ENCODE measurements at places on chromosomes 11 and 22.
A peak's percentile ranks its signal among the peaks of the same experiment; 100 is the strongest.

GRCh38 chr11:16133867-16134266 is 222.5 kb downstream of the SOX6 start:
- no peak for DNase-seq

- no peak for DNase-seq
Observed at GRCh38 chr11:86863476-86863875, 63.1 kb downstream of the PRSS23 start.

DNA sequence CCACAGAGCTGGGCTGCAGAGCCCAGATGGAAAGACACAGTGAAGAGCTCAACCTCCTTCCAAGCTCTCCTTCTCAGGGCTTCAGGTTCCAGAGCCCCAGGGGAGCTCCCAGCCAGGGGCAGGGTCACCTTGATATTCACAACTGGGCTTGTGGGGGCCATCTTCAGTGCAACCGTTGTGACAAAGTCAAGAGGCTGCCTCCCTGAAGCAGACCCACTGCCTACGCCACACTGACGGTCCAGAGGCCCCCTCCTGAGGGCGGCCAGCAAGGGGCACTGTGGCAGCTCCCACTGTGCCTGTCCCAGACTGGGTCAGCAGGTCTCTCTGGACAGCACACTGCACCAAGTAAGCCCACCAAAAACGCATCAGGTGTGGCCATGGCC is 84.1 kb downstream of the DGCR2 start:
- no peak for DNase-seq

DNA sequence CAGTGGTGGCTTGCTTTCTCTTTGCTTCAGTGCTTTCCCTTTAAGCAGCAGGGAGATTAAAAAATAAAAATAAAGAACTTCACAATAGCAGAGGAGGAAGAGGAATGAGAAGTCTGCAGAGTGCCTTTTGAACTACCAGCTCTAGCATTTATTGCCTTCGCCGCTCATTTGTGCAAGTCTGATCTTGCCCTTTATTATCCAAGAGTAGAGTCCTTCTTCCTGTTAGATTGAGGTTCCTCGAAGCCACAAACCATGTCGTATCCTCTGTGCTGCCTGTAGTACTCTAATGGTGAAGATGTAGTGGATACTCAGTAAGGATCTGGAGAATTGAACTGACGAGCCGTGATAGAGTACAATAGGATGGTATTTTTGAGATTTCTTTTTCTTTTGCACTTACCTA is 101.2 kb upstream of the RAG2 start:
- DNase-seq = no peak

DNA sequence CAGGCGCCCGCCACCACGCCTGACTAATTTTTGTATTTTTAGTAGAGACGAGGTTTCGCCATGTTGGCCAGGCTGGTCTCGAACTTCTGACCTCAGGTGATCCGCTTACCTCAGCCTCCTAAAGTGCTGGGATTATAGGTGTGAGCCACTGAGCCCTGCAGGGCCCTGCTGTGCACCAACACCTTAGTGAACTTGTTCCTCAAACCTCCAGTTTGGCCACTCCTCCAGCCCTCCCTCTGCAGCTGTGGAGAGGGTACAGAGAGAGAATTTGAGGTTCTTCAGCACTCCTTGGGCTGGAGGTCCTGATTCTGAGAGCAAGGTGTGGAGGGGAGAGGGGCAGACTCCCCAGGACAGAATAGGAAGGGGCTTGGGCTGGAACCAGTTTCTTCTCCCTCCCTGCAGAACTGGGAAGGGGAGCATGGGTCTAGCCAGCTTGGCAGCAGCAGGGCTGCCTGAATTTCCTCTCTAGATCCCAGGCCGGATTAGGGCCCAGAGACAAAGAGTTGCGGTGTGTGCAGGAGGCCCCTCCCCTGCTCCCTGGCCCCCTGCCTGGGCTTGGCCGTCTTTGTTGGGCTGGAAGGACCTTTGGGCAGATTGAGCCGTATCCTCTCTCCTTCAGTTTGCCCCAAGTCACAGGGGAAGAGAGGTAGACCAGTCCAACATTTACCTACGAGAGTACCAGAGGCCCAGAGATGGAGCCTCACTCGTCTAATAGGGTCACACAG is 2.3 kb upstream of the PEX16 start:
- DNase-seq = no peak

GRCh38 chr11:66607126-66607834 is 9.2 kb upstream of the RBM14 start:
- peak; percentile 60 for DNase-seq

DNA sequence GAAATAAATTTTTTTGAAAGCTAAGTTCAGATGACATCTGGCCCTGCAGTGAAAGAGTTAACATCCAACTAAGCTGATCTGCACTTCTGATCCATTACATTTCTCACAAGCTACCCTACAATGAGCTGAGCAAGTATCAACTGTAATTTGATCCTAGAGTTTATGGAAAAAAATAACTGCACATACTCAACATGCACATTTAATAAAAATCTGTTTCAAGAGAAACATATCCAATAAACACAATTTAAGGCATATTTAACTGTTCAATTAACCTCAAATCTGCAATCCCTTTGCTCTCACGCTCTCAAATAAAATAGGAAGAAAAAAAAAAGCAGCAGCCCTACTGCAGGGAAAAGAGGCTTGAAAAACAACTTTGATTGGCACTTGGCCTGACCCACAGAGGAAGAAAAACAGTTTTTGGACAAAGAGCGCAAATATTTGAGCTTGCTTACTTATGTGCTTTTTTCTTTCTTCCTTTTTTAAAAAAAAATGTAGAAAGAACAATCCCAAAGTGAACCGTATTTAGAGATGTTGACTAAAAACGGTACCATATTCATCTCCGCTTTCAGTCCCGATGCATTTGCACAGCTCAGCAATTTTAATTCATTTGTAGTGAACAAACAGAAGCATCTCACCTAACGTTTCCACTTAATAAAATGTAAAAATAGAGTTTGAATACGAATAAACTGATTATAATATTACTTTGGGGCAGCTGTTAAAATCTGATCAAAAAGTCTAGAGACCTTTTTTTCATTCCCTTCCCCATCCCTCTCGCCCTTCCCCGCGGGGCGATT is 1.6 kb downstream of the SESN3 start:
- peak; percentile 52 for DNase-seq

- DNase-seq = no peak
Observed at GRCh38 chr11:27672836-27673464, 27.3 kb downstream of the BDNF start.

DNA sequence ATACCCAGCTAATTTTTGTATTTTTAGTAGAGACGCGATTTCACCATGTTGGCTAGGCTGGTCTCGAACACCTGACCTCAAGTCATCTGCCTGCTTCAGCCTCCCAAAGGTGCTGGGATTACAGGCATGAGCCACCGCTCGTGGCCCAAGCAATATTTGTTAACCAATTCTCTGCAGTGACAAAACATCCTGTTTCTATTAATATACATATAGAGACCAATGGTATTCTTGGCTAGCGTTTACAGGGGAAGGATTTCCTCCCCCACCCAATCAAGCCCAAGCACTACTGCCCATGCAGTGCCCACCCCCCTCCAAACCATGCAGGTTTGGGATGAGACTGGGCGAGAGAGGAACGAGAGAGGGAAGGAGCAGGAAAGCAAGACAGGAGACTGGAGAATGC is 53.1 kb downstream of the APOL3 start:
- DNase-seq = no peak

- no peak for DNase-seq
Observed at GRCh38 chr11:17273668-17274282, 2.8 kb upstream of the NUCB2 start.

DNA sequence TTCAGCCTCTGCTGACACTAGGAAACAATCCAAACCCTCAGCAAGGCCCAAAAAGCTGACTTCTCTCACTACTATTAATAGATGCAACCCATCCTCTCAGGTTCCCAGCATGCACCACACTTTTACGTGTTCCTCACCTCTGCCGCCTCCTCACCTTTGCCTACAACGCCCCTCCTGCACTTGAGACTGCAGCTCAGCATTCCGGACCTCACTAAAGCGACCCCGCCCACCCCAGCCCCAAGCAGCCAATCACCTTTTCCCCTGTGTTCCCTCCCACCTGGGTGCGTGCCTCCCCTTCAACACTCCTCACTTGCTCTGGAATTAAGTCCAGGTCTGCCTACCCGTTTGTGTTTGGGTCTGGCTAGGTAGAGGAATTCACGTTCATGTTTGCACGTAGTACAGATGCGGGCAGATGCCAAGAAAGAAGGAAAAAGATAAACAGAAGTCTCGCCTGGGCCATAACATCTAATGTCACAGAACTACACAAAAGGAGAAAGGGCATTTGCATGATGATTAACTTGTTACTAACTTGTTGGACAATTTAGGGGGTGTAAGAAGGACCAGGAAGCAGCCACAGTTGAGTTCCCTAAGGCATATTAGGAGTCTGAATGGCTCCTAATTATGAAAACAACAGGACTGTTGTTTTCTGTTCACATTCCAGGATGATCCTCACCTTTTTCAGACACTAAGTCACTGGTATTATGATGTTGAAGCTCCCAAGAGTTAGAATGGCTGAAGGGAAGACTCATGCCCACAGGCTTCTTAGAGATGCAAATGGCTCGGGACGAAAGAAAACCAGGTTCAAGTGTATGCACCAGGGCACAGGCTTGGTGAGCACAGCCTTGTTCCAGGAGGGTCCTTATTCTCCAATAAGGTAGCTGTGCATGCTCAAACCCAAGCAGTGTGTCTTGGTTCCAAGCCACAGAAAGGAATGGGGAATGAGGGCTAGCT is 102.2 kb downstream of the MICAL3 start:
- no peak for DNase-seq

GRCh38 chr11:100759106-100759505 is 72.0 kb downstream of the ARHGAP42 start:
- no peak for DNase-seq

- peak; percentile 3 for DNase-seq
Observed at GRCh38 chr22:47257976-47258375, 495.5 kb downstream of the TBC1D22A start.
